Peyer's patch (tissue), 4 donors: ENCODE measurements at places on chromosomes 11 and 22.

- no peaks in the 10 kb centered on the region for H3K36me3 ChIP-seq
- H3K27ac ChIP-seq, result no peak overlapping the region
- no peaks in the 10 kb centered on the region for H3K4me1 ChIP-seq
- H3K4me3 ChIP-seq, result no peak overlapping the region
- no peak for DNase-seq
- no peaks in the 10 kb centered on the region for H3K27me3 ChIP-seq
Observed at GRCh38 chr11:117022526-117022925, 75.7 kb downstream of the SIK3 start.

DNA sequence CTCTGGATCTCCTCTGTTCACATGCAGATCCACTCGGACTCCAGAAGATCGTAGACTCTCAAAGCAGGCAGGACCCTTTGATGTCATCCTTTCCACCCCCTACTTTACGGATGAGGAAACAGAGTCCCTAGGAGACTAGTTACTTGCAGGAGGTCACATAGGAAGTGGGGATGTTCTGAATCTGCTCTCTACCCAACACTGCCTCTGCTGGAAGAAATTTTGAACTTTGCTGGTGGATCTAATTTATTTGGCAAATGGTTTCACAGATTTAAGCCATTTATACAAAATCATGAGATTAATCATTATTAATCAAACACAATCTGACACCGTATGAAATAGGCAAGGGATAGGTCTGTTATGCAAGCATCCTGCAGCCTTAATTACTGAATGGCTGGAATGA lies 55.0 kb upstream of the USP47 start:
- H3K4me3 ChIP-seq, result no peak overlapping the region
- no peaks in the 10 kb centered on the region for H3K36me3 ChIP-seq
- H3K27ac ChIP-seq, result no peak overlapping the region

GRCh38 chr11:12981676-12982522 lies 27.2 kb upstream of the RASSF10 start:
- H3K27ac ChIP-seq, result no peak overlapping the region
- no peaks in the 10 kb centered on the region for H3K4me1 ChIP-seq
- H3K36me3 ChIP-seq, result no peaks in the 10 kb centered on the region
- no peaks in the 10 kb centered on the region for H3K27me3 ChIP-seq

DNA sequence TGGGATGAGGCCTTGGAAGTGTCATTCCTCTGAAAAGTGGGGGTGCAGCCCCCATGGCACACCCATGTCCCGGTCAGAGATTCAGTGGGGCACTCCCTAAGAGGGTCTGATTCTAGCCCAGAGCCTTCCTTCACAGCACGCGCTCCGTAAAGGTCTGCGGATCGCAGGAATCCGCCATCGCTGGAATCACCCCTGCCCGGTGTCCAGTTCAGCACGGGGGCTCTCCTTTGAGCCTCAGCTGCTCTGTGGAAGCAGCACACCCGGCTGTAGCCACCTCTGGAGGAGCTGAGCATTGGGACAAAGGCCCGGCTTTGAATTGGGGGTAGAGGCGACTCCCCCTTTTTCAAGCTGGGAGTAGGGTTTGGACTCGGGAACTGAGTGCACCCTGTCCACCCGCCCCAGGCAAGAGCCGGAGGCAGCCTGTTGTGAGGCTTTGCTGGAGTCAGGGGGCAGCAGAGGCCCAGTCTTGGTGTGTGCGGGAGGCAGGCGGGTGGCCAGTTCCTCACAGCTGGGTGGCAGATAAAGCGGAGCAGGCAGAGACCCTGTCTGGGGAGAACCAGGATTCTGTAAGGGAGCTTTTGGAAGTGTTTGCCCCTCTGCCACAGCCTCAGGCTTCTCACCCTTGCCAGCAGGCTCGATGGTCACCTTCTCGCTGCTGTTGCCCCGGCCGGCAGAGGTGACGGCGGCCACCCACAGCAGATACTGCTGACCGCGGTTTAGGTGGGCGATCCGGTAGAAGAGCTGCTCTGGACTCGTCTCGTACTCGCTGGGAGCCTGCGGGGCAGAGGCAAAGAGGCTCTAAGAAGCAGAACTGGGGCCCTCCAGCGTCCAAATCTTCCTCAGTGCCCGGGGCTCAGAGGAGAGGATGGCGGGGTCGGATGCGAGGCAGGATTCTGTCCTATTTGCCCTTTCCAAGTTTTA lies 115.9 kb downstream of the CEP164 start:
- no peaks in the 10 kb centered on the region for H3K4me1 ChIP-seq
- no peak for DNase-seq
- no peaks in the 10 kb centered on the region for H3K36me3 ChIP-seq
- H3K27me3 ChIP-seq, result no peaks in the 10 kb centered on the region
- H3K4me3 ChIP-seq, result no peak overlapping the region

- no peak for DNase-seq
- H3K4me3 ChIP-seq, result peak overlapping the region; percentile 71
- peaks cover 66% of the 10 kb centered on the region for H3K4me1 ChIP-seq
- peaks cover 5% of the 10 kb centered on the region for H3K36me3 ChIP-seq
- peak overlapping the region; percentile 99 for H3K27ac ChIP-seq
Observed at GRCh38 chr22:46076651-46077339, 73.5 kb upstream of the PPARA start.

DNA sequence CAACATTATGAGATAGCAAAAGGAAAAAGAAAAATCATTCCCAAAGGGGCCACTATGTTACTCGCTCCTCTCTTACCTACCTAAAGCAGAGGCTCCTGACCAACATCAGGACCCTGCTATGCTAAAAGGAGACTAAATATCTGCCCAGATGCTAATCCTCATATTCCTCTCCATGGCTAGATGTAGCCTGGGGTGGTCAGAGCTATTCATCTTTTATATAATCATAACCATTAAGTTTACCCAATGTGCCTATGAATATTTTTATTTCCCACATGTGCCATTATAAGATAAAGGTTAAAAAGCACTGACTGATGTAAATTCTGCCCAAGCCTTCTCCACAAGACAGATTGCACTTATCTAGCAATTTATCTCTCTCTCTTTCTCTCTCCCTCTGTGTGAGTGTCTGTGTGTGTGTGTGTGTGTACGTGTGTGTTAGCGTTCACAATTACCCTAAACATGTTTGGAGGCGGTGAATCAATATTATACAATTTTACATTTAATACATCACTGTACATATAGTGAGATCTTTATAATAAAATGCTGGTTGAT lies 41.2 kb upstream of the ANO5 start:
- H3K27ac ChIP-seq, result no peak overlapping the region
- DNase-seq, result no peak
- no peaks in the 10 kb centered on the region for H3K27me3 ChIP-seq

- no peaks in the 10 kb centered on the region for H3K27me3 ChIP-seq
- H3K36me3 ChIP-seq, result no peaks in the 10 kb centered on the region
- no peak for DNase-seq
- H3K4me3 ChIP-seq, result no peak overlapping the region
- H3K4me1 ChIP-seq, result peaks cover 7% of the 10 kb centered on the region
Observed at GRCh38 chr22:17307566-17307965, 61.7 kb upstream of the CECR2 start.

GRCh38 chr11:114612686-114613085 lies 17.1 kb upstream of the NXPE4 start:
- no peaks in the 10 kb centered on the region for H3K27me3 ChIP-seq
- no peaks in the 10 kb centered on the region for H3K36me3 ChIP-seq
- no peak for DNase-seq
- H3K4me1 ChIP-seq, result no peaks in the 10 kb centered on the region
- H3K27ac ChIP-seq, result no peak overlapping the region

- no peaks in the 10 kb centered on the region for H3K36me3 ChIP-seq
- no peaks in the 10 kb centered on the region for H3K27me3 ChIP-seq
- H3K4me1 ChIP-seq, result no peaks in the 10 kb centered on the region
- H3K27ac ChIP-seq, result no peak overlapping the region
- no peak for DNase-seq
Observed at GRCh38 chr11:122204206-122204605, 88.2 kb upstream of the BLID start.

- no peaks in the 10 kb centered on the region for H3K36me3 ChIP-seq
- no peak overlapping the region for H3K27ac ChIP-seq
- no peaks in the 10 kb centered on the region for H3K27me3 ChIP-seq
- H3K4me1 ChIP-seq, result no peaks in the 10 kb centered on the region
- no peak overlapping the region for H3K4me3 ChIP-seq
Observed at GRCh38 chr11:63599211-63600122, 14.8 kb downstream of the PLAAT3 start.

- H3K27ac ChIP-seq, result no peak overlapping the region
- H3K4me3 ChIP-seq, result no peak overlapping the region
- H3K4me1 ChIP-seq, result no peaks in the 10 kb centered on the region
- peaks cover 7% of the 10 kb centered on the region for H3K36me3 ChIP-seq
- H3K27me3 ChIP-seq, result no peaks in the 10 kb centered on the region
- DNase-seq, result no peak
Observed at GRCh38 chr22:24386937-24387471, 40.4 kb upstream of the ADORA2A start.

DNA sequence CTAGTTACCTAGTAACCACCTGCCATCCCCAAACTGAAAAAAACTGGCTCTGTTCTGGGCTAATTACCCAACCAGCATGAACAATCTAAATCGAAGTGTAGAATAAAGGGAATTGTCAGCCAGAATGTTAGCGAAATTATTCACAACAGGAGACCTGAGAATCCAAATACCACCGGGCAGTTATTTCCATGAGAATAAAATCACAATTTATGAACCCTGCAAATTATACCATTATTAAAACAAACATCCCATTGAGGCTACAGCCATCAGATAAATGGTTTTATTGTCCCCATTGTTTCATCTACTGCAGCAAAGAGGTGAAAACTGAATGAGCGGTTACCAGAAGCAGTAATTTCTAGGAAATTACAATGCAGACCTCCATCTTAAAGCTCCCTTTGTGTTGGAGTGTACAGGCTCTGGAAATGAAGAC lies 21.7 kb downstream of the FAM168A start:
- H3K27ac ChIP-seq, result no peak overlapping the region
- DNase-seq, result no peak
- no peaks in the 10 kb centered on the region for H3K27me3 ChIP-seq
- no peaks in the 10 kb centered on the region for H3K4me1 ChIP-seq
- no peak overlapping the region for H3K4me3 ChIP-seq
- H3K36me3 ChIP-seq, result no peaks in the 10 kb centered on the region

DNA sequence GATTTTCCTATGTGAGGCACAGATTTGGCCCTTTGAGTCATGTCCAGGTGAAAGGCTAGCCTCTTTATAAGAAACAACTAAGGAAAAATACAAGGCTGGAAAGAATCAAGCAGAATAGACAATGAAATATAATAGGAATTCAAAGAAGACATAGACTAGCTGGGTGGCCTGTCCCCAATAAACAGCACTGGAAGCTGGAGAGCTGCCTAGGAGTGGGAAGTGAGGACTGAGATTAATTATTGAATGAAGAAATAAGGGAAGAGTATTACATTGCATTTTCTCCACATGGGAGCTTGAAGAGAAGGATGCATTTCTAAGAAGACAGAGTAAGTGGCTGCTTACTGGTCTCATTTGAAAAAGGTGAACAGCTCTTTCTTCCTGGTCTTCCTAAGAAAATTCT lies 100.0 kb downstream of the CCDC34 start:
- no peak for DNase-seq
- no peaks in the 10 kb centered on the region for H3K27me3 ChIP-seq
- H3K4me3 ChIP-seq, result no peak overlapping the region
- no peaks in the 10 kb centered on the region for H3K36me3 ChIP-seq
- no peaks in the 10 kb centered on the region for H3K4me1 ChIP-seq

- H3K27ac ChIP-seq, result no peak overlapping the region
- DNase-seq, result no peak
- H3K27me3 ChIP-seq, result no peaks in the 10 kb centered on the region
- H3K4me3 ChIP-seq, result no peak overlapping the region
Observed at GRCh38 chr11:34300926-34301295, 56.9 kb downstream of the ABTB2 start.

- no peaks in the 10 kb centered on the region for H3K36me3 ChIP-seq
- no peaks in the 10 kb centered on the region for H3K27me3 ChIP-seq
- no peak overlapping the region for H3K4me3 ChIP-seq
- no peak overlapping the region for H3K27ac ChIP-seq
- H3K4me1 ChIP-seq, result no peaks in the 10 kb centered on the region
Observed at GRCh38 chr22:16968218-16968595, 39.8 kb downstream of the GAB4 start.

DNA sequence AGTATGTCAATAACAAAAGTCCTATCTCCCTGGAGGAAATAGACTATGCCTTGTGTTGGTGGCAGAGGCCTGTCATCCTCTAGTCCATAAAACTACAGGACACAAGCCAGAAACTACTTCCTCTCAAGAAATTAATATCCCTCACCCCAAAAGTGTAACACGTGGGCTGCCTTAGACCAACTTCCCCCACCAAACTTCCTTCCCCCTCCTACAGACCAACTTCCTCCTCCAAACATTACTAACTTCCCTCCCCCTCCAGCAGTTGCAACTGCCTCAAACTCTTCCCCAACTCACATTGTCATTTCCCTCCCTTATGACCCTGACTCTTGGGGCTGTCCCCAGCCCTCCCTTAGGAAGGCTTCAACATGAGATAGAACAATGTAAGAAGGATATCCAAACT lies 6.3 kb downstream of the OR52K2 start:
- no peaks in the 10 kb centered on the region for H3K4me1 ChIP-seq
- H3K36me3 ChIP-seq, result no peaks in the 10 kb centered on the region
- H3K27ac ChIP-seq, result no peak overlapping the region
- H3K27me3 ChIP-seq, result no peaks in the 10 kb centered on the region

DNA sequence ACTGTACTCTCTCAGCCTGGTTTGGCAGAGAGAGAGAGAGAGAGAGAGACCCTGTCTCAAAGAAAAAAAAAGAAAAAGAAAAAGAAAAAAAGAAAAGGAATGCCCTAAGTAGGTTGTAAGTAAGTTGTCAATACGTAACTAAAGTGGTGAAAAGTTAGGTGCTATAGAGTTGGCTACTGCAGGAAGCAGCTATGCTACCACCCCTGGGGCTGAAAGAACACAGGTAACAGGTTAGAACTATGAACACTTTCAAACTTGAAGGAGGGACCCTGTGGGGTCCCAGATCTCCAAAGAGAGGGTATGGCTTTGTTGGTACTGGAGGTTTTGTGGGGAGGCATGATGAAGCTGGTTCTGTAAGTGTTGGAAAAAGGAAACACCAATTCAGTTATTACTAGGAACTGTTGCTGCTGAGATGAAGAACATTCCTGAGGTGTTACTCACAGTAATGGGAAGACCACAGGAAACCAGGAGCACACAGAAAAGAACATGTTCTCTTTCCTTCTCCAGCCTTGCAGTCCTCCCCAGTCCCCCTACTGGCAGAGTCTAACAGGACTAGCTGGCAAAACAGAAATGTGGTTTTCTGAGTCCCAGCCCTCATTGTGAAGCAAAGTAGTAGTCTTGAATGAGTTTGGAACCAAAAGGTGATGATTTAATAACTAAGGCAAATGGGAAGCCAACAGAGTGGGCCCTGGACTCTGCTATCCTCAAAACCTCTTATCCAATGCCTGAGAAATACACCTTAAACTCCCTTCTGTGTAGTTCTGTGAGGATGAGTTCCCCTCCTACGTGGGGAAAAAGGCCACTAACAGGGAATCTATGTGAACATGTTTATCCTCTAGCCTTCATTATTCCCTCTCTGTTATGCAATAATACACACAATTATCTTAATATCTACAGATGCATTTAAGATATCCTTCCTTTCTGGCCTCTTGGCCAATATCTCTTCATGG lies 427.0 kb upstream of the DDI1 start:
- no peaks in the 10 kb centered on the region for H3K4me1 ChIP-seq
- H3K27me3 ChIP-seq, result no peaks in the 10 kb centered on the region
- no peaks in the 10 kb centered on the region for H3K36me3 ChIP-seq
- no peak overlapping the region for H3K27ac ChIP-seq
- DNase-seq, result no peak
